ENCODE measurements at places on chromosomes 5 and 9. TPM values are rescaled to one million over a fixed set of nuclear protein-coding genes. Genes with fewer than 3 reads are reported as not detected.

The PCDHA5 gene
- total RNA-seq, result 0.31 TPM

The LECT2 gene
- not detected for total RNA-seq

The PCDHA1 gene
- not detected for total RNA-seq

The ADGRV1 gene
- total RNA-seq, result 0.60 TPM

GRCh38 chr5:93163010-93163663 lies 417.9 kb downstream of the NR2F1-AS1 start:
- DNase-seq, result no peak

GRCh38 chr9:96417051-96417586 lies 1.1 kb downstream of the ZNF367 start:
- peak; percentile 82 for DNase-seq

GRCh38 chr5:105806596-105806995 lies 1864.1 kb downstream of the EFNA5 start:
- no peak for DNase-seq

DNA sequence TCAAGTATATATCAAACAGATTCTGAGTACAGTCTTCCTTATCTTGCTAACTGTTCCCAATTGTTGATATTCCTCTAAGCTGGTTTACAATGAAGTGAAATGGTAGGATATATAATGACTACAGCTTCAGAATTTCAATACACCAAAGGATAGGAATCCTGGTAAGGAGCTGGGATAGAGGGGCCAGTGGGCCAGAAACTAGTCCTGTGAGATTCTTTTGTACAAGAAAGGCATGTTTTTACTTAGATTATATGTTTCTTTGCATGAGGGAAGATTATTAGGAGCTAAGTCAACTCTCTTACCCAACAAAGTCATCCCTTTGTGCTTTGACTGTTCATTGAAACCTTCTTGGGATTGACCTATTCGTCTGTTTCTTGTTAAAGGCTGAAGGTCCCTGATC lies 435.7 kb downstream of the PLK2 start:
- DNase-seq, result no peak

DNA sequence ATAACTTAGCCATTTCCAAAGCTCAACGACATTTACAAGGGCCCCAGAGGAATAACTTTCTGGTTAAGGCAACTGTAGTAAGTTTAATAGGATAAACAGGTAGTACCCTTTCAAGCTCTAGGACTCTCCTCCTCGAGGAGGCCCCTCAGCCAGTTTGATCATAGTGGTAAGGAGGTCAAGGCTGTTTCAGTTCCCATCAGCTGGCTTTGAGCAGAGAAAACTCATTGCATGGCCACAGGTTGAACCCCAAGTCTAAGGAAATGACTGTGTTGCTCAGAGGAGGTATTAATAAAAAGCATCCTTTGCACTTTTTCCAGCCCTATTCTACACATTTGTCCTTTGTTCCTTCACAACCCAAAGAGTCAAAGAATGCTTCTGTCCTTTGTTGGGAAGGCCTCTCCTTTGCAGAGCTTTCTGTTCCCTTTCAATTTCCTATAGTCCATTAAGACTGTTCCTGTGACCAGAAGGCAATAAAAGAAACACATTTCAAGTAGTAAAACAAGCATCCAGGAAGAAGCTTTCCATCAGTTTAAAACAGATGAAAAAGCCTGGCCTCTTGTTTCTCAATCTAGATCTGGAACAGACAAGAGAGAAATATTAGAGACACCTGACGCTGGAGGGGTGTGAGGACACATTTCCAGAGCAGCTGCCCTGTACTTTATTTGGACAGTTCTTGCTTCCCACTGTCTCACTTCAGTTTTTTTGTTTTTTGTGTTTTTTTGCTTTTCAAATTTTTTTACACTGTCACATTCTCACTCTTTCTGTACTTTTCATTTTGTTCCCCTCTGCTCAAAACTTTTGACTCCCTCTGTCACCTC lies 54.1 kb downstream of the PRRC1 start:
- DNase-seq, result no peak

DNA sequence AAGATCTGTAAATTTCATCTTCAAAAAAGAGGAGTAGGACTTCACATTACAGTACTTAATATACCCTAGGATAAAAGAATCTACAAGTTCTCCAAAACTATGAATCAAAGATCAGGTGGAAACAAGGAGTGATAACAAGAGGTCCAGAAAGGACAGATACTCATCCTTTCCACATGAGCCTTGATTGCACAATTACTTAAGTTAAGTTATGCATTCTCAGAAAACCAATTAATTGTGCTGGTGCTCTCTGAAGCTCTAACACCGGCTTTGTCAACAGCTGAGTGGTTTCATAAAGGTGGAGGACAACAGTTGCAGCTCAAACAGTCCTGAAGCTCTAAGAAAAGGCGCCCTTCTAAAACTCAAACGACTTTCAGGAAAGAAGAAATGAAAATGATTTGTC lies 251.9 kb downstream of the BNC2 start:
- DNase-seq, result no peak

DNA sequence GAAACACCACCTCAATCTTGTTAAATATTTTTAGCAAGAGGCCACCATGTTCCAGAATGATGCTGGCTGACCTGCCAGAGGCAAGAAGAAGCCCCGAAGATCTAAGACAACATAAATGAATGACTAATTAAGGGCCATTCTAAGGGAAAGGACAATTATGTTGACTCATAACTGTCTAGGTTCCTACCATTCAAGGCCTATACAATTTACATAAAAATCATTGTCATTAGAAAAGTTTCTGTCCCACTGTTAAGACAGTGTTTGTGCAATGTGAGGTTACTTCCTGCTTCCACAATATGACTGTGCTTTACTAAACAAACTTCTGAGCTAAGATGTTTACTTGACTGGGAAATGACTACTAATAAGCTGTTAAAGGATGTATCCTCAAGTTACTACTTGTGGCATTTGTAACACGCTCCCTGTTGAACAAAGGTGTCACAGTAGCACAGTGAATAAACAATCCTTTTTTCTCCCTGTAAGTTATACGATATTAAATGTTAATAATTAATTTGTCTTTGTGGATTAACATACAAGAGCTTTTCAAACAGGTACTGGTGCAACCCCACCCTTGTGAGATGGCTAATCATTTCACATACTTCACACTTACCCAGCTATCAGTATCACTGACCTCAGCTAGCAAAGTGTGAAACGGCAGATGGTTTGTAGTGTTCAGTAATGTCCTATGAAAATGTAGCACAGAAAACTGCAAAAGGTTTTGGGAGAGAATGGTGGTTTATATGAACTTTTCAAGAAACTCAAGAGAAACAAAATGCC lies 195.8 kb downstream of the EFNA5 start:
- no peak for DNase-seq

- no peak for DNase-seq
Measured at GRCh38 chr5:125269926-125270325, 523.5 kb upstream of the ZNF608 start.

DNA sequence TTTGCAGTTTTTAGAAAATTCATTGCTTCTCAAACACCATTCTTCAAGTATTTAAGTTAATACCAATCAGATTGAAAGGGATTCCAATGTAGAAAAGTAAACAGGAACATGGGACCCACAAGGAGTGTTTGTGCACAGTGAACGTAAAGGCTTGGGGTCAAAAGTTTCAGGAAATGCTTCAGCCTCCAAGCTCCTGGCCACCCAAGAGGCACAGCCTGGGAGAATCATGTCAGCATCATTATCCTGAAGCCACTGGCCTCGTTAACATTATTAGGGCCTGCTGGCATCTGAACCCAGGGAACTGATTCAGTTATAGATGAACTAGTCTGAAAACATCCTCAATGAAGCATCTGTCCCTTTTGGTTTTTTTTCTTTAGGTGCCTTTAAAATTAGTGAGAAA lies 122.9 kb downstream of the NXNL2 start:
- DNase-seq, result no peak

Data from omental fat pad (tissue), 4 donors.